Right kidney (tissue), 9 donors: ENCODE measurements at places on chromosomes 6 and 20.

GRCh38 chr6:28607990-28608389 is 82.3 kb downstream of the GPX5 start:
- no peak for DNase-seq

GRCh38 chr20:25223179-25223661 is 24.7 kb upstream of the PYGB start:
- DNase-seq, result no peak

GRCh38 chr6:41801380-41801779 is 13.9 kb downstream of the TOMM6 start:
- no peak for DNase-seq

GRCh38 chr20:60310560-60311349 is 352.5 kb downstream of the CDH26 start:
- DNase-seq, result no peak

GRCh38 chr6:100509101-100509500 is 44.4 kb upstream of the SIM1 start:
- no peak for DNase-seq

GRCh38 chr6:7214468-7214867 is 98.5 kb downstream of the SSR1 start:
- DNase-seq, result no peak

DNA sequence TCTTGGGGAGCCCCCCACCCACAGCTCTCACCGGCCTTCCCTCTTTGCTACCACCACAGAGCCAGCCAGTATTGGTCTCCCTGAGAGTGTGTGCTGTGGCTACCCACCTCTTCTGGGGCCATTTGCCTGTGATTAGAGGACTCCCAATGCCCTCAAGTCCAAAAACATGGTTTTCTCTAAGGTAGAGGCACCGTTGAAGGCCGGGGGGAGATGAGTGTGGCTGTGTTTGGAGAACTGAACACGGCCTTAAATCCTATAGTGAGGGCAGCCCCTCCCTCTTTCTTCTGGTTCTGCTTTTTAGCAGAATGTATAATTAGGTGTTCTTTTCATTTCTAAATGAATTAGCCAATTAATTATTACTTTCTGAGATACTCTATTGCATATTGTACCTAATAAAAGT is 2.5 kb downstream of the CCR6 start:
- DNase-seq, result no peak

GRCh38 chr20:7879883-7880282 is 60.4 kb downstream of the HAO1 start:
- no peak for DNase-seq

GRCh38 chr6:154539593-154540269 is 29.2 kb upstream of the CNKSR3 start:
- no peak for DNase-seq

- no peak for DNase-seq
Observed at GRCh38 chr20:63640086-63640485, 13.1 kb downstream of the STMN3 start.

- DNase-seq, result no peak
Observed at GRCh38 chr6:148514091-148514845, 171.6 kb downstream of the SASH1 start.

- DNase-seq, result no peak
Observed at GRCh38 chr20:51914758-51915157, 112.4 kb upstream of the SALL4 start.

GRCh38 chr6:98514073-98514720 is 320.2 kb upstream of the POU3F2 start:
- DNase-seq, result no peak
